Smooth muscle cell of the coronary artery (primary cell): ENCODE measurements at places on chromosomes 5 and 9. TPM values are rescaled to one million over a fixed set of nuclear protein-coding genes. Genes with fewer than 3 reads are reported as not detected.

The SVEP1 gene
- total RNA-seq = 9.8 and 150 TPM in 2 replicates

The HTR4 gene
- total RNA-seq = 0.08 TPM in 1 of 2 replicates, not detected in the other

The PTGER4 gene
- 2.6 and 8.7 TPM in 2 replicates for total RNA-seq

The SECISBP2 gene
- 17.1 and 18.4 TPM in 2 replicates for total RNA-seq

The PCDHB7 gene
- total RNA-seq = 0.30 and 0.47 TPM in 2 replicates

The SPAAR gene
- total RNA-seq = 0.12 and 0.68 TPM in 2 replicates

The ITGA1 gene
- 10.2 and 48.3 TPM in 2 replicates for total RNA-seq

The FCN2 gene
- not detected in 2 replicates for total RNA-seq
